Mammary epithelial cell (primary cell): ENCODE measurements at places on chromosomes 1 and 21. TPM values are rescaled to one million over a fixed set of nuclear protein-coding genes. Genes with fewer than 3 reads are reported as not detected.

GRCh38 chr1:163060343-163061007 is 8.7 kb upstream of the RGS4 start:
- DNase-seq: no peak

SPRR1B gene
- 168 TPM for polyA plus RNA-seq

- no peak for DNase-seq
Measured at GRCh38 chr1:113809670-113810602, 2.3 kb downstream of the RSBN1 start.

- no peak for DNase-seq
Measured at GRCh38 chr1:241849345-241849695, 1.3 kb downstream of the EXO1 start.

TENT5C gene
- polyA plus RNA-seq: 0.11 TPM

- DNase-seq: no peak
Measured at GRCh38 chr1:53411541-53412152, 47.6 kb upstream of the DMRTB1 start.

DNA sequence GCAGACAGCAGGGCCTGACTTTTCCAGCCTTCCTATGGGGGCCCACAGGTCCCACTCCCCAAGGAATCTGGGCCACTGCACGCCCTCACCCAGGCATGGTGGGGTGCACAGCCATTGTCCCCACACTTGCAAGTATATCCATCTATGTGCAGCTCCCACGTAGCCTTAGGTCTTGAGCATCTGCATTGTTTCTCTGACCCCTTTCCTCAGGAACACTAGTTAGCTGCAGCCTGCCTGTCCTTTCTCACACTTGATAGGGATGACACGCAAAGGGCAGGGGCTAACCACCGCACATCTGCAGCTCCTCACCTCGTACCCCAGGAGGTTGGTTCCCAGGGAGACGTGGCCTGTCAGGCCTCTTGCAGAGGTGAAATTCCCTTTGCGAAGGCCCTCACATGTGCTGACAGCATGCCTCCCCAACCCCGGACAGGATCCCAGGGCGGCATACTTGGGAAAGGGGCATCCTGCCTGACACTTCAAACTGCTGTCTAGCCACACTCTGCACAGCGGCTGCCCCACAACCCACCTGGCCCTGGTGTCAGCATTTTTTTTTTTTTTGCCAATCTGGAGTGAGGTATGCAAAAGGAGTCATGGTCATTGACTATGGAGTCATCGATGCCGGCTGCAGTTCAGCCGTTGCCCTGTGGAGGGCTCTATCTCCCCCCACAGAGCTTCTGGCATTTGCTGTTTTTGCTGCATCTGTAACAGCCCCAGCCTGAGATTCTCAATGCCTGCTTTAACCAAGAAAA is 5.0 kb downstream of the JMJD4 start:
- peak; percentile 19 for DNase-seq

S100B gene
- polyA plus RNA-seq: 2.1 TPM

DNA sequence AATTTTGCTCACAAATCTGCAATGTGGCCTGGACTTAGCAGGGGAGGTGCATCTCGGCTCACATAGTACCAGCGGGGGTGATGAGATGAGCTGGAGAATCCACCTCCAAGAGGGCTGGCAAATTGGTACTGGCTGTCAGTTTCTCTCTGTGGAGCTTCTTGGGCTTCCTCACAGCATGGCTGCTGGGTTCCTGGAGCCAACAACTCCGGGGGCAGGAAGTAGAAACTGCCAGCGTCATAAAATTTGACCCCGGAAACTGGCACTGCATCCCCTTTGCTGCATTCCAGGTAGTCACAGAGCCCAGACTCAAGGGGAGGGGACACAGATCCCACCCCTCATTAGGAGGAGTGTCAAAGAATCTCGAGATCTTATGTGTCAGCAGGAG is 17.0 kb upstream of the TNFRSF1B start:
- no peak for DNase-seq

- no peak for DNase-seq
Measured at GRCh38 chr1:88935522-88936222, 44.3 kb upstream of the GTF2B start.

- DNase-seq: no peak
Measured at GRCh38 chr1:53471000-53471399, 11.8 kb downstream of the DMRTB1 start.

SLAMF8 gene
- polyA plus RNA-seq: not detected

GRCh38 chr1:21764615-21765423 is 18.1 kb downstream of the USP48 start:
- DNase-seq: peak; percentile 90

RHCE gene
- polyA plus RNA-seq: 0.32 TPM

DNA sequence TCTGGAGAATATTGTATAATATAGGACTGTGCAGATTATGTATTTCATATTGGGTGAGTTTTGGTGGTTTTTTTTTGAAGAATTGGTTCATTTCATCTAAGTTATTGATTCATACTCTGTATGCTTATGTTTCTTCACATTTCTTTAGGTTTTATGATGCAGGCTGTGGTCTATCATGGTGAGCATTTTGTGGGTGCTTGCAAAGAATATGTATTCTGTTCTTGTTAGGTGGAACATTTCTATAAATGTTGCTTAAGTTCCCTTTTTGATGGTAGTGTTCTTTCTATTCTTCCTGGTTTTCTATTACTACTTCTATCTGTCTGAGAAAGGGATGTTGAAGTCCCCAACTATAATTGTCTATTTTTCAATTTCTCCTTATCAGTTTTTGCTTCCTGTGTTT is 42.6 kb downstream of the PKN2 start:
- no peak for DNase-seq

CHIA gene
- polyA plus RNA-seq: not detected

- no peak for DNase-seq
Measured at GRCh38 chr1:12397462-12398450, 167.9 kb downstream of the VPS13D start.

SPRR1A gene
- not detected for polyA plus RNA-seq

KCNA2 gene
- not detected for polyA plus RNA-seq

GRCh38 chr1:18299441-18300338 is 181.0 kb upstream of the KLHDC7A start:
- DNase-seq: no peak

DNA sequence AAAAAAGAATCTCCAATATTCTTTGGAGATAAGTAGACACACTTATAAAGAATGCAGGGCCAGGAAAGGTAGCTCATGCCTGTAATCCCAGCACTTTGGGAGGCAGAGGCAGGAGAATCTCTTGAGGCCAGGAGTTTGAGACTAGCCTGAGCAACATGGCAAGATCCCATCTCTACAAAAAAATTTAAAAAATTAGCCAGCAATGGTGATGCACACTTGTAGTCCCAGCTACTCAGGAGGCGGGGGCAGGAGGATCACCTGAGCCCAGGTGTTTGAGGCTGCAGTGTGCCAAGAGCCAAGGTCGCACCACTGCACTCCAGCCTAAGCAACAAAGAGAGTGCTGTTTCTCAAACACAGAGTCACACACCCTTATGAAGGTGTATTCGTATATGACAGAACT is 385.0 kb downstream of the SMYD3 start:
- no peak for DNase-seq

DNA sequence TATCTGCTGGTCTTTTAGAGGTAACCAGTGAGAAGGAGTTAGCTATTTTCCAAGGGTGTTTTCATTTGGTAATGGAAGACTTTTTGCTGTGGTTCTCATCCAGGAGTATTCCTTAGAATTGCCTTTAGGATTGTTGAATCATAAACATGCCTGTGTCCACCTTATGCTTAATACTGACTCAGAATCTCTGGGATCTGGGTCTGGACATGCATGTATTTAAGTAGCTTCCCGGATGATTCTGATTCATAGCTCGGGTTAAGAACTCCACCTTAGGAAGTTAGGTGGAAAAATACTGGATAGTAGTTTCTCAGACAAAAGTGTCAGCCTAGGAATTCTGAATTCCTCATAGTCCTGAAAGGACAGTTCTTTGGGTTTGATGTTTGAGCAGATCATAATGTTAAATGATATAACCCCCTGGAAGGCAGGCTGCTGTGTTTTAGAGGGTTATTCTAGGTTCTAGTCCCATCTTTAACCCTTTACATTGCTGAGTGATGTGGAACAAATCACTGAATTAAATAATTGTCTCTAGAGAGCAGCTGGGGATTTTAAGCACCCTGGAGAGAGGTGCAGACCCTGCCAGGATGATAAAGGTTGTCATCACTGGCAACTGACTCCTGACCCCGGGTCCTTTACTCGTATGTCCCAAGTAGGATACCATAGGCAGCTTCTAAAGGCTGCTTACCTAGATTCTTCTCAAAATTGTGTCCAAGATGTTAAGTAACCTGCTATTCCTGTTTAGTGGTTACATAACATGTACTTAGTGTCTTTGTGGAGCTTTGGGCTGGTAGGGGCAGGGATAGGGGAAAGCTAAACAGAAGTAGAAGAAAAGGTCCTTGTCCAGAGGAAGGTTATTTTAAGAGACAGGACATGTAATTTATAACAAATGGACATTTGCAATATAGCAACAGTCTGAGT is 14.5 kb upstream of the C4BPB start:
- DNase-seq: peak; percentile 89

GBP5 gene
- not detected for polyA plus RNA-seq

- DNase-seq: no peak
Measured at GRCh38 chr1:87730274-87731216, 401.9 kb downstream of the LMO4 start.

DNA sequence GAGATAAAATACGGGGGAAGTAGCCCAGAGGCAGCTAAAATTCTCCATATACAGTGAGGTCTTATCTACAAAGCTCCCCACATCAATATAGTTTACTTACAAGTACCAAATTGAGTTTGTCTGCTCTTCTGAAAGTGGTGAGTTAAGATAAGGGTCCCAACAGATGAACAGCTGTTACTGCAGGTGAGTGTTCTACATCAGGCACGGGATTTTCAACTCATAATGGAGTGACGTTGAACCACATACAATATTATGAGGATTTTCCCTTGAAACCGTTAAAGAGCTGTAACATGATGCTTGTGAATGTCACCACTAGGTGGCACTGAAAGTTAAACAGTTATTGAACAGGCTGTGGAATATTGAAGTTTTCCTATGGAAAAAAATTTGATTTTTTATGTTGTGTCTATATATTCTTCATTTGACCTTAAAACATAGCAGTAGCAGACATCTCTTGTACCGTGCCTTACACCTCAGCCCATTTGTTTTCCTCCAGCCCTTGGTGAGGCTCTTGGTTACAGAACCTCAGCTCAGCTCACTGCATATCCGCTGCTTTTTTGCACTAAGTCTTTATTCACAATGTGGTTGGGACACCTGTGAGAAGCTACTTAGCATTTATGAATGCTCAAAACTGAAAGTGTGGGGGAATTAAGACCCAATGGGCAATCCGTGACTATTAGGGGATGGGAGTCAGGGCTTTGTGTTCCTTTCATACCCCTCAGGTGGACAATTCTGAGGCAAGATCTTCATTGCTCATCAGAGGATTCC is 23.2 kb downstream of the CD1D start:
- DNase-seq: peak; percentile 48

DNA sequence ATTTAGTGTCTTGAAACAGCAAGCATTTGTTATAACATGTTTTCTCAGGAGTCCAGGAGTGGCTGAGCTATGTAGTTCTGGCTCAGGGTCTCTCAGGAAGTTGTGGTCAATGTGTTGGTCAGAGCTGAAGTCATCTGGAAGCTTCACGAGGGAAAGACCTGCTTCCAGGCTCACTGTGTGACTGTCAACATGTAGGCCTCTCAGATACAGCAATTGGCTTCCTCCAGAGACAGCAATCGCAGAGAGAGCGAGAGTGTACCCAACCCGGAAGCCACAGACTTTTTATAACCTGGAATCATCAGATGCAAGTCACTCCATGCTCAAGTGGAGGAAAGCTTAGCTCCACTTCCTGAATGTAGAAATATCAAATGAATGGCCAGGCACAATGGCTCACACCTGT is 40.9 kb downstream of the TNFRSF9 start:
- peak; percentile 52 for DNase-seq

GRCh38 chr1:15835205-15835740 is 12.2 kb upstream of the SPEN start:
- DNase-seq: no peak
